ENCODE measurements at places on chromosomes 12 and 14.
A peak's percentile ranks its signal among the peaks of the same experiment; 100 is the strongest.

GRCh38 chr12:40185303-40185693, 39.5 kb upstream of the LRRK2 start:
- DNase-seq: no peak

DNA sequence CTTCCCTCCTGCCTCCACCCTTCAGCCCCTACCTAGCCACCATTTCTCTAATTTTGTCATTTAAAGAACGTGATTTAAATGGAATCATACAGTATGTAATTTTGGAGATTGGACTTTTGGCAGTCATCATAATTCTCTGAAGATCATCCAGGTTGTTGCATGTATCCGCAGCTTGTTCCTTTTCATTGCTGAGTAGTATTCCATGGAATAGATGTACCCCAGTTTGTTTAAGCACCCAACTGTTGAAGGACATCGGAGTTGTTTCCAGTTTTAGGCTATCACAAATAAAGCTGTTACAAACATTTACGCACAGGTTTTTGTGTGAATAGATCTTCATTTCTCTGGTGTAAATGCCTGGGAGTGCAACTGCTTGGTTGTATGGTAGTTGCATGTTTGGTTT, 61.1 kb upstream of the PWP1 start:
- DNase-seq: no peak

- DNase-seq: no peak
Measured at GRCh38 chr12:124458992-124459851, 108.2 kb downstream of the NCOR2 start.

GRCh38 chr14:91453744-91454143, 36.1 kb upstream of the CCDC88C start:
- no peak for DNase-seq

DNA sequence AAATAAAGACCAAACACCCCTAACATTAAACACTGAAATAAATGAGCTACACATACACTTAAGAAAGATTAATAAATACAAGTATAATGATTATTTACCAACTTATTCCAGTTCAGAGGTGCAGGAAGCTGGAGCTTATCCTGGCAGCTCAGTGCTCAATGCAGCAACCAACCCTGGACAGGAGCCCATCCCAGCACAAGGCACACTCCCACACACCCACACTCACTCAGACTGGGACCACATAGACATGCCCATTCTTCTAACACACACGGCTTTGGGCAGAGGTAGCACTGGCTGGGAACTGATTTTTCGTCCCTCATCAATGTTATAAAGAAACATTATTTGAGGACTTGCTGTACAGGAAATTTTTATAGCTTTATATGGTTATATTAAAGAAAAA, 797.4 kb downstream of the RPS29 start:
- DNase-seq: no peak

DNA sequence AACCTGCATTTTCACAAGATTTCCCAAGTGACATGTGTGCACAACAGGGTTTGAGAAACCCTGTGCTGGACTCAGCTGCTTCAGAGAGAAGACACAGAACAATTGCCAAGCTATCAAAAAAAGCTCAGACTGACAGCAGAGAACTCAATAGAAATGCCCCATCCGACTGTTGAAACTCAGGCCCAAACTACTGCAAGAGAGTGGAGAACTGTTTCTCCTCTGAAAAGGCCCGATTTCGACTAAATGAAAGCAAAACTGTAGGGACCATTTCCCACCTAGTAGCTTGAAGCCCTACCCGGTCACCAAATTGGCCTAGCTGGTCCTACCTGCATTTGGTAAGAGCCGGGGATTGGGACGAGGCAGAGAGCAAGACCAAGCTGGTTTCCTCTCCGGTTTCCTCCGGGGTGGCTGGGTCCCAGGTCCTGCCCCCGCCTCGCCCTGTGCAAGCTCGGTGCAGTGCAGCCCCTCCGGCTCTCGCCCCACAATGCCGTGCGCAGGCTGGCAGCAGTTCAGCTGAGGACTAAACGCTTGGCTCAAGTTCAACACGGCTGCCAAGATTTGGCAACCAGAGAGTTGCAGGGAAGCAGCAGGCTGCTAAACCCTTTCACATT, 1180.6 kb downstream of the VRK1 start:
- DNase-seq: peak; percentile 38

DNA sequence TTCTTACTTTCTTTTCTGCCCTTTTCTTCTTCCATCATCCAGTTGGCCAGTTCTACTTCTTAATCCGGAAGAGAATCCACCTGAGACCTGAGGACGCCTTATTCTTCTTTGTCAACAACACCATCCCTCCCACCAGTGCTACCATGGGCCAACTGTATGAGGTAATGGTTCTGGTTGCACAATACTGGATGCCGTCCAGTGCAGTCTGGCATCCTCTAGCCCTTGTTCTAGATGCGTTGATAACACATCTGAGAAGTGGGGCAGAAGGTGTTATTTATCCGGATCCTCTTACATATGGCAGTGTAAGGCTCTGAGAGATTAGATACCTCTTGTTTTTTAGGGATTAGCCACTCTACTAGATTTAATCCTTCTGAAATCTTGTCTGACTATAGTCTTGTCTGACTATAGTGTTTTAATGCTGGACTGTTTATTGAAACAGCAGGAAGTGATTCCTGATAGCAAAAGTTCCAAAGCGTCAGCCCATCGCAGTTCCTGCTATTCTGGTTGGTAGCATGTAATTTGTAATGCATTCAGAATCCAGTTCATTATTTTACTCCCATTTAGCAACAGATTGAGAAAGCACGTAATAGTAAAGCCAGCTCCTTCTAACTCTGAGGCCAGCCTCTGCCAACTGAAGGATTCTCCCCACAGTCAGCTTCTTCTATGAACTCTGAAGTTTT, 7.9 kb downstream of the GABARAPL1 start:
- no peak for DNase-seq

GRCh38 chr14:50697659-50698290, 29.7 kb upstream of the SAV1 start:
- DNase-seq: no peak

GRCh38 chr12:39127401-39127800, 222.0 kb upstream of the CPNE8 start:
- DNase-seq: no peak

GRCh38 chr12:43337571-43338444, 214.2 kb downstream of the ADAMTS20 start:
- DNase-seq: no peak

DNA sequence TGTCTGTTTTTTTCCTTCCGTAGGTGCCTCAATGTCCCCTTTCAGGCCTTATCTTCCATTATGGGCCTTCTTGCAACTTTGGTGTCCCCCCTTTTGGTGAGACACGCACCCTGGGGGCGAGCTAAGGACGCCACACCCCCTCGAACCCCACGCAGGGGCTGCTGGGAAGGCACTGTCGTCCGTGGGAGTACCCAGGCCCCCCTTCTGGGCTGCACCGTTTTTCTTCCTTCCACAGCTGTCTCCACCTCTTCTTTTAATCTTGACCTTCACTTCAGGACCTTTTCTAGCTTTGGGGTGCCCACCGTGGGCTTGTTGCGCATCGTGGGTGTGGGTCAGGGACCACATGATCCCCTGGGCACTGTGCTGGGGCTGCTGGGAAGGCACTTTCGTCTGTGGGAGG, 271.8 kb downstream of the ALG10 start:
- no peak for DNase-seq

DNA sequence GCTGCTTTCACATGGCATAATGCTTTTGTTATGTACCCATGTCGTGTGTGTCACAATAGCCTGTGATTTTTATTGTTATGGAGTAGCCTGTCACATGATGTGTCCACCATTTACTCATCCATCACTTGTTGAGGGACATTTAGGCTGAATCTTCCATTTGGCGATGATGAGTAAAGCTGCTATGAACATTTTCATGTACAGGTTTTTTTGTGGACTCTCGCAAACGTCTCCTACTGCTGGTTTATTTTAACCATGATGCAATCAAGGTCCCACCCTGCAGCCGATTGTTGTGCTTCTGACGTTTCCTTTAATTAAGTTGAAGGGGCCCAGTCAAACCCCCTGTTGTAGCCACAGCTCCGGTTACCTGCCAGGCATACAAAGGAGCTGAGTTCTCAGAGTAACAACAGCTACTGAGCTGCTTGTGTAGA, 63.2 kb downstream of the ZNF664 start:
- no peak for DNase-seq

GRCh38 chr12:103667125-103667524, 80.1 kb downstream of the STAB2 start:
- no peak for DNase-seq

DNA sequence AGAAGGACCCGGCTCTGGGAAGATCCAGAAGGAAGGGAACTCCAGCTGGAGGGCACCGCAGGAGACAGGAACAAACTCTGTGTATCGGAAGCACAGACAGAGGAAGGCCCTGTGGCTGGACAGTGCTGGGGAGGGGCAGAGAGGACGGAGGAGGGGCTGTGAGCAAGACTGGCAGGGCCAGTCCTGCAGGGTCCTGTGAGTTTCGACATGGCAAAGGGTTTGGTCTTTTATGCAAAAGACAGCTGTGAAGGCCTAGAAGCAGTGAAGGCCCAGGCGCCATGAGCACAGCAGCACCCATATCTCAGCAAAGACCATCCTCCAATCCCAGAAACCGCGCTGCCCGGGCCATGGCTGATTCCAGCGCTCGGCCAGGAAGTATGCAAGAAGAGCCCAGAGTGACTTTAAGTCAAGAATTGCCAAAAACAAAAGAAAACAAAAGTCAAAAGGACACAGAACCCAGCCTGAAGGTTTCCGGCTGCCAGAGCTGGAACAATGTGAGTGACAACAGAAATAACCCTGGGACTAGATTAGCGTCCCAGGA, 126.5 kb downstream of the NCOR2 start:
- DNase-seq: no peak

DNA sequence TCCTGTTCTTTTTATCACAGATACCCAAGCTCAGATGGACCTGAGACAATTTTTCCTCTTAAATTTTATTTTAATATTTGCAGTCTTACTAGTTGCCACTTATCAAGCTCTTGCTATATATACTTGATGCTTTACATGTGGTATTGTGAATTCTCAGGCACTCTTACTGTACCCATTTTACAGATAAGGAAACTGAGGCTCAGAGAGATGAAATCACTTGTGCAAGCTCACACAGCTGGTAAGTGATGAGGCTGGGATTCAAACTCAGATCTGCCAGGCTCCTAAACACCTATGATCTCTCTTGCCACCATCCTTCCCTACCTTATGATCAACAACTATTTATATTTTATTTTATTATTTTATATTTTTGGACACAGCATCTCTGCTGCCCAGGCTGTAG, 133.0 kb upstream of the LHX5 start:
- no peak for DNase-seq

GRCh38 chr12:3727877-3728632, 24.9 kb downstream of the CRACR2A start:
- no peak for DNase-seq

- no peak for DNase-seq
Measured at GRCh38 chr14:57266065-57266464, 2.6 kb downstream of the EXOC5 start.

DNA sequence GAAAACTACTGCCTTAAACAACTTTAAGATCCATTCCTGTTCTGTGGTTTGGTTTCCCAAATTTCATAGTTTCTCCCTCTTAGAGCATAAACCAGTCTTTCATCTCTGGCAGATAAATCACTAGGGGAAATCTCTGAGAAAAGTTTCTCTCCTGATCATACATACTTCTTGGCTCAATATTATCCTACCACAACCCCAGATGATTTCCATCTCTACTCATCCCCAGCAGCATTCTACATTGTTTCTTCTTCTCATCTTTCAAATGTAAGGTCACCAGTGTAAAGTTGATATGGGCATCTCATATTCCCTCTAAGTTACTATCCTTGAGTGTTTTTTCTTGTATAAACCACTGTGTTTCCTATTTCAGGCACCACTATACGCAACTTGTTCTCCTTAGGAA, 45.9 kb upstream of the PLEKHG7 start:
- DNase-seq: no peak

- no peak for DNase-seq
Measured at GRCh38 chr14:26204366-26204727, 393.5 kb downstream of the NOVA1 start.

Measured in stimulated activated CD4-positive, alpha-beta T cell treated with anti-CD3 and anti-CD28 coated beads, Interleukin-1b, Interleukin-23, amount 100 ng/mL, for 24 hours (primary cell).